Fibroblast of upper back skin (primary cell): ENCODE measurements at places on chromosomes 6 and 20.

GRCh38 chr6:152355166-152355565 is 282.0 kb downstream of the SYNE1 start:
- no peak for DNase-seq

GRCh38 chr6:74976026-74976425 is 229.8 kb downstream of the COL12A1 start:
- DNase-seq = no peak

DNA sequence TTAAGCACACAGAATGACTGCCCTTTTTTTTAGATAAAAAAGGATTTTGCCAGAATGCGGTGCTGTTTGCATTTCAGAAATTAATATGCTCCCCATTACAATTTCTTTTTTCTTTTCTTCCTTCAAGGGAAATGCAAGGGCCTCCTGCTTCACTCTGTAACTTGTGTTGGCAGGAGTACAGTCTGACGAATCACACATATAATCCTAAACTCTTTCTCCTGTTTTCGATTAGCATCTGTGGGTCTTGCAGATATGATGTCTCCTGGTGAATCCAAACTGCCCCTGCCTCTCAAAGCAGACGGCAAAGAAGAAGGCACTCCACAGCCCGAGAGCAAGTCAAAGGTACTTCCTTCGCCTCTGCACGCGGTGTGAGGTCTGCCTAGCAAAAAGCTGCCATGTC is 149.5 kb downstream of the TMEM242 start:
- DNase-seq = peak; percentile 54

- no peak for DNase-seq
Observed at GRCh38 chr20:61699495-61700374, 365.9 kb downstream of the TAF4 start.

DNA sequence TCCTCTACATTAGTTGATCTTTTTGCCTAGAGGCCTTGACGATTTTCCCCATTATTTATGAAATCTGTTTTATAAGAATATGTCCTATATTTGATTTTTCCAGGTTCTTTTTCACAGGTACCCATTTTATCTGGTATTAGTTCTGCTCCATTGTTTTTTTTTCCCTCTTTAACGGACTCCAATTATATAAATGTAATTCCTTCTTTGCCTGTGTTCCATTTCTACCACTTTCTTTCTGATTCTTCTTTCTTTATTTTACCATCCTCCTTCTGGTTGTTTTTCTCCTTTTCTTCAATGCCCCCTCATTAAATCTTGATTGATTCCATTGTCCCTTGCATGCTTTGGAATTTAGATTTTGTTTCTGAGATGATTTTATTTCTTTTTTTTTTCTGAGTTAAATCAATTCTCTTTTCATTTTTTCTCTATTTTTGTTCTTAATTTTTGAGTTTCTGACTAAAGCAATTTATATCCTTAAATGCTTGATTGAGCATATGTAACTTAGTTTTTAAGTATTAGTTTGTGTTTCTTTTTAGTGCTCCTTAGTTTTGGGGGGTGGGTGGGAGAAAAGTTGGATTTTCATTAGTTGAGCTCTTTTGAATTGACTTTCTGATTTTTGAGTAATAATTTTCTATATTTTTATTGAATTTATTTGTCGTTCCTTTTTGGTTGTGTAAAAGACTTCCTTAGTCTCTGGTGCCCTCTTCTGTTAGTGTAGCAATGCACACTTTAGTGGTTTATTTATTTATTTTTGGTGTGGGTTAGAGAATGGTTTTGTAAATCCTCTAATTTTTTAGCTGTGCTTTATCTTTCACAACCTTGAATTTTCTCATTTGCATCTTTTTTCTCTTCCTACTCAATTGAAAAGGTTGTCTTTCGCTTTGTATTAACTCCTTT is 140.8 kb downstream of the FARS2 start:
- no peak for DNase-seq

DNA sequence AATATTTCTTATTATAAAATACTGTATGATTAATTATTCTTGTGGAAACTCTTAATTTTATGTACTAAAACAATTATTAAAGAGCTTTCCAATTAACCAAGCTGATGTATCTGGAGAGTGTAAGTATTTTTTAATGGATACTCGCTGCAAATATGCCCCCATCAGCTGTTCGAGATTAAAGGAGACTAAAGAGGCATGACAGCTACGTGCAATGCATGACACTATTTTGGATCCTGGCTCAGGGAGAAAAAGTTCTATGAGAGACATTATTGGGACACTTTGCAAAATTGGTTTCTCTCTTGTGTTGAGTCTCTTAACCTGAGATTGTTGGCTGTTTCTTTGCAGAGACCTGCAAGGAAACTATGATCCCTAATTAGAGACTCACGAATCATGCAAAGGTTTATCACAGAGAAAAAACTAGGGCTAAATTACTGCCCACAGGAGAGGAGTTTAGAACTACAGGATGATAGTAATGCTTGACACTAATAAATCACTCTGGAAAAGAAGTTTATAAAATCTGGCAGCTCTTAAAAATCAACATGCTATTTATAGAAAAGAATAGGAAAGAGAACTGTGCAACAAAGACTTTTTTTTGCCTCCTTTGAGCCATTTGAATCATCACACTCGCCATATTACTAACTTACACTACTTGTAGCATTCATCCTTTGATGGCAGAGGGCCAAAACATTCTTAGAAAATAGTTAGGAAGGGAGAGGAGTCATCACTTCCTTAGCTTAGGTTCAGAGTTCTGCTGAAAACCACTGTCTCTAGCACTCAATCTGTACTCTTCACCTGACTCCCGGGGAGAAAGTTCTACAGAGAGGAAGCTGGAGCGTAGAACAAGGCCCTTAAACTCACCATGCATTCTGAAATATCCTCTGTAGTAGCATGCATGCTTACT is 25.3 kb downstream of the NRN1 start:
- DNase-seq = peak; percentile 99

DNA sequence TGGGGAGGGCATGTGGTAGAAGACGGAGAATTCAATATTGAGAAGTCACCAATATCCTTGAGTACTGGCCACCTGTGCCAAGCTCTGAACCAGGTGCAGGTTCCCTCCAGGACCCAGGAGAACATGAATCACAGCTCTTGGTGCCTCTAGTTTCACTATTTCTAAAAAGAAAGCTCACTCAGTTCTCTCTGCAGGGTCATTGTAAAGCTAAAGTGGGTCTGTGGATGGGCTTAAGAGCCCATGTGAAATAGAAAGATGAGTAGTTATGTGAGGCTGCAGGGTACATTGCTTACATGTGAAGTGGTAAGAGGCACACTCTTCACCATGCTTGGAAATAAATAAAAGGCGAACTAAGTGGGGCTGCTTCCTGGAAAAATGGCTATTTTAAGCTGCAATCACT is 43.6 kb downstream of the ZNF831 start:
- DNase-seq = no peak

GRCh38 chr6:153831350-153832078 is 207.5 kb upstream of the OPRM1 start:
- no peak for DNase-seq

DNA sequence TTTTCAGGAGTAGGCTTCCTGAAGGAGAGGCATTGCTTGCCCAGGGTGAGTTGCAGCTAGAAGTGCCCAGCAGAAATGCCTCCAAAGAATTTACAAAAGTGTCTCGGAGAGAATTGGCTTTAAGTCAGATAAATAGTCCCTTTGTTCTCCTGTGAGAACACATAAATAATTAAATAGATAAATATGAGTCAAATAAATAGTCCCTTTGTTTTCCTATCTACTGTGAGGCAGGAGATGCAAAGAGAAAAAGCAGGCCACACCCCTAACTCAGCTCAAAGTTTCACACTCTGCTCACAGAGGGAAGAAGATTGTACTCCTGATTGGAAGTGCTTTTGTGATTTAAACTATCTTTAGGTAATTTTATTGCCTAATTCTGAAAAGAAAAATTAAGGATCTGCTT is 180.7 kb upstream of the PRSS16 start:
- DNase-seq = no peak
